H1 (cell line): ENCODE measurements at places on chromosomes 4 and X. TPM values are rescaled to one million over a fixed set of nuclear protein-coding genes. Genes with fewer than 3 reads are reported as not detected.

The HSFX2 gene
- not detected in 2 replicates for total RNA-seq

The F8A2 gene
- total RNA-seq, result not detected in 2 replicates

The DGKQ gene
- total RNA-seq, result 9.3 and 9.7 TPM in 2 replicates

The PRSS12 gene
- total RNA-seq, result 7.1 and 9.3 TPM in 2 replicates

The LIMCH1 gene
- 2.7 and 3.5 TPM in 2 replicates for total RNA-seq

The TMSB15C gene
- total RNA-seq, result 2.6 and 2.9 TPM in 2 replicates

GRCh38 chr4:114272226-114272625 is 292.8 kb upstream of the ARSJ start:
- no peak for DNase-seq

DNA sequence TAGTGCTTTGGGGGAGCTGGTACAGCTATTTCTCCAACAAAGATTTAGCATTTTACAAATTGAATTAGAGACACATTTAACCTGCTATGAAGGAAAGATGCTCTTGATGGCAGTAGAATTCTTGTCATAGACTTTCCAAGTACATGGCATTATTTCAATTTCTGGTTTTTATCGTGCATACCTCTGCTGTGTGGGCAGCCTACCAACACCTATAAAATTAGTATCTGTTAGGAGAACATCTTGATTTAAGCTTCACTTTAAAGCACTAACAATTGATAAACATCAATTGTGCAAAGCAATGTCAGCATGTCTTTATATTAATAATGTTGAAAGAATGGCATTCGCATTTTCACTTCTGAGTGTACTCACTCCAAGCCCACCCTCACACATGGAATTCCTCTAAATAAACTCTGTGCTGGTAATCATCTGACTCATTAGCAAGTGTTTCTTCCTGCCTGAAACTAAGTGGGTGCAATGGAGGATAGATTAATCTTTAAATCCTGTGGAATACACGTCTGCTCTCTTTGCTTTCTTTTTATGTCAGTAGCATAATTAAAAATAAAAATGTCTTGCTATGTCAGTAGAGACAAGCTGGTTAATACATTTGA is 279.8 kb upstream of the MAGEB18 start:
- DNase-seq, result no peak

- no peak for DNase-seq
Observed at GRCh38 chrX:106159861-106160282, 8.2 kb upstream of the PWWP3B start.

- DNase-seq, result no peak
Observed at GRCh38 chrX:53294024-53294648, 12.8 kb upstream of the IQSEC2 start.

GRCh38 chr4:69860052-69860451 is at the start of gene SULT1E1:
Gene SULT1E1, minus strand, starts transcription at chr4:69860145. Its CDS starts 2,501 bp downstream, at chr4:69857644.
- no peak for DNase-seq

DNA sequence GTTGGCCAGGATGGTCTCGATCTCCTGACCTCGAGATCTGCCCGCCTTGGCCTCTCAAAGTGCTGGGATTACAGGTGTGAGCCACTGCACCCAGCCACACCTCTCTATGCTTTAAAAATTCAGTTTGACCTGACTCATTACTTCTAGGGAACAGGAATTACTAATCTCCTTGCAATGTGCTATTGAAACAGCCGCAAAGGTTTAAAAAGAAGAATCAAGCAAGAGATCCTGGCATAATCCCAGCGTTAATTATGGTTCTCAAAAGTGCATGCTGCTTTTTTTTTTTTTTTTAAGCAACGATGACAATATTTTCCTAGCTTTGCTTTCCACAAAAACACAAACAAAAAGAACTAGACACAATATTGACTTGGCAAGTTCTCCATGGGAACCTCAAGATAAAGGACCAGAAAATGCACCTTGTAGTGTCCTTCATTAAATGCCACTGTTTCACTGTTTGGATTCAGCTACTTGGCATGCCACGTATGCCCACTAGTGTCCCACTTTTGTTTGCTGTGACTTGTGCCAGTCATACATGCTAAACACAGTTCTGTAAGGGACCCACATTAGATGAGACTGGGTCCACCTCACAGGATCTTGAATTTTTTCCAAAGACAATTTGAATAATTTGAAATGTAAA is 112.6 kb upstream of the PPARGC1A start:
- no peak for DNase-seq

- no peak for DNase-seq
Observed at GRCh38 chr4:62709618-62710252, 1509.6 kb downstream of the ADGRL3 start.

DNA sequence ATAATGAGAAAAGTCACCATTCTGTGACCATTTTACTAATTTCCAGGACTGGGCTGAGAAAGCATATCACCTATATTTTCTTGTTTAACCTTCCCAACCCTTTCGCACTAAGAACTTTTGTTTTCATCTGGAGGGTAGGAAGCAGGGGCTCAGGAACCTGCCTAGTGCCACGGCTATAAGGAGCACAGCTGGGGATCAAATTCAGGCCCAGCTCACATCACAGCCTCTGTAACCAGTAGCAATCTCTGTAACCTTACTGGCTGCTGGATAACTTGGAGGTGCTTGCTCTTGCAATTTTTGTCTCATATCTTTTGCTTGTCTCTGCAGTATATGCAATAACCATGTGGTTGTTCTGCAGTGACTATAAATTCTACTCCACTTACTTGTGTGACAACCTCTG is 76.7 kb upstream of the PLAC1 start:
- no peak for DNase-seq

DNA sequence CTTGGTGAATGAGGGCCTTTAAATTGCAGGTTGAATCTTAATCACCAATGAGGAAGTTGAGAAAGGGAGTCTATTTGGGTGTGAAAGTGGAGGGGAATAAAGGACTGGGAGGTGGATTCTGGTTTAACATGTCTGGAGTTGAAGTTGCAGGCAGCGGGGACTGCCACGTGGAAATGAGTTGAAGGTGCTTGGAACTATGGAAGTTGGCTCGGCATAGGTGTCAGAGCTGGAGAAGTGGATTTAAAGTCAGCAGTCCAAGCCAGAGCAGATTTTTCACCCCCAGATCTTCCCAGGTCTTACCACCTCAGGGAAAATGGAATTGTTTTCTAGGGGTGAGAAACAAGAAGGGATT is 44.9 kb downstream of the TIGD4 start:
- no peak for DNase-seq
